NCI-H345 (cell line): ENCODE measurements at places on chromosomes 5 and 9.

GRCh38 chr5:39730006-39730405 is 305.2 kb upstream of the DAB2 start:
- DNase-seq, result no peak

GRCh38 chr9:3521966-3522365 is 3.8 kb downstream of the RFX3 start:
- no peak for DNase-seq

GRCh38 chr9:21311889-21312288 is 6.8 kb upstream of the IFNA5 start:
- no peak for DNase-seq

DNA sequence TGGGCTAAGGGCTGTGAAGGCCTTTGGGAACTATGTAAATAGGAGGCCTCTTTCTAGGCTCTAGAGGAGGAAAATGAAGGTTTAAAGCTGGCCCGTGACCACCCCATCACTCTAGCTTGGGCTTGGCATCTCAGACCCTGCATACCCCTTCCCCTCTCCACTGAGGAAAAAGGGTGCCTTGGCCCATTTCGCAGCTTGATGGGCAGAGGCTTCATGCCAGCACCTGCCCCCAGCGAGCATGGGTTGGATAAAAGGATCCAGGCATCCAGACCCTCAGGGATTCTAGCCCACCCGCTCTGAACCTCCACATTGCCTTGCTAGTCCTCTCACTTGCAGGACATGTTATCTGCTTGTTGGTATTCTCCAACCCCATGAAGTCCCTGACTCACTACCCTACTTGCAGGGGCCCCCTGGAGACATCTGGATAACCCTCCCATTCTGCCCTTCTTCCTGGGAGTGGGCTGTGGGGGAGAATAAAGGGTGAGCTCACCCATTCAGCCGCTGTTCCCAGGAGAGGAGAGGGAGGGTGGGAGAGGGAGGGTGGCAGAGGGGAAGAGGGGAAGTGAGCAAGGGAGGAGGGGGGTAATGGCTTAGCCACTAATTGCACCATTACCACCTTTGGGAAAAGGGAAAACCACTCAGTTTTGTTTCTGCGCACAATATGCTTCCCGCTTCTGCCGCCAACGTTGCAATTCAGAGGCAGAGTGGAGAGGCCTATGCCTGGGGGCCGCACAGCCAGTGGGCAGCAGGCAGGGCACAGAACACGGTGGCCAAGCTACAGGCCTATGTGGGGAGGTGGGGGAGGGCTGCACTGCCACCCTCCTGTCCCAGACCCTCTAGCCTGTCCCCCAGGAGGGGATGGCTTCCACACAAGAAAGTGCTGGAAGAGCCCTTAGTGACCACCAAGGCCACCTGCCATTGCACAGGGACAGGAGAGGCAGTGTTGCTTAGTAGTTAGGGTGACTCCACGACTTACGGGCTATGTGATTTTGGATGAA is 2.1 kb upstream of the CAMK2A start:
- DNase-seq, result no peak

DNA sequence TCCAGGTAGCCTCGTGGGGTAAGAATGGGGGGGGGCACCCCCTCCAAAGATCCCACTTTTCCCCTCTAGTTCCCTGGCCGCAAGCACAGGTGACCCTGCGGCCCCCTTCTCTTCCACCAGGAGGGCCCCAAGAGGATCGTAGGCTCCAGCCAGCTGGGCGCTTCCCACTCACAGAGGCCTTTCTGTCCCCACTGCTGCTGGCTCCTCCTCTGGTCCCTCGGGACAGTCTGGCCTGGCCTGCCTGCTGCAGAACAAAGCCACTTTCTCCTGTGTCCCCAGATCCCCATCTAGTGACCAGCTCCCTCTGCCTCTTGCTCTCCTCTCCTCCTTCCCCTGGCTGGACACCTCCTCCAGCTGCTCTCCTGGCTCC is 534 bp upstream of the SAPCD2 start:
- DNase-seq, result peak; percentile 62

- DNase-seq, result no peak
These were observed 189.1 kb downstream of the WDR70 start for GRCh38 chr5:37568018-37568753.

GRCh38 chr5:11110128-11110527 is 349.1 kb upstream of the DAP start:
- DNase-seq, result no peak

GRCh38 chr5:120098902-120099535 is 365.1 kb upstream of the PRR16 start:
- no peak for DNase-seq

- DNase-seq, result no peak
These were observed 37.5 kb downstream of the RBM27 start for GRCh38 chr5:146240951-146241350.

DNA sequence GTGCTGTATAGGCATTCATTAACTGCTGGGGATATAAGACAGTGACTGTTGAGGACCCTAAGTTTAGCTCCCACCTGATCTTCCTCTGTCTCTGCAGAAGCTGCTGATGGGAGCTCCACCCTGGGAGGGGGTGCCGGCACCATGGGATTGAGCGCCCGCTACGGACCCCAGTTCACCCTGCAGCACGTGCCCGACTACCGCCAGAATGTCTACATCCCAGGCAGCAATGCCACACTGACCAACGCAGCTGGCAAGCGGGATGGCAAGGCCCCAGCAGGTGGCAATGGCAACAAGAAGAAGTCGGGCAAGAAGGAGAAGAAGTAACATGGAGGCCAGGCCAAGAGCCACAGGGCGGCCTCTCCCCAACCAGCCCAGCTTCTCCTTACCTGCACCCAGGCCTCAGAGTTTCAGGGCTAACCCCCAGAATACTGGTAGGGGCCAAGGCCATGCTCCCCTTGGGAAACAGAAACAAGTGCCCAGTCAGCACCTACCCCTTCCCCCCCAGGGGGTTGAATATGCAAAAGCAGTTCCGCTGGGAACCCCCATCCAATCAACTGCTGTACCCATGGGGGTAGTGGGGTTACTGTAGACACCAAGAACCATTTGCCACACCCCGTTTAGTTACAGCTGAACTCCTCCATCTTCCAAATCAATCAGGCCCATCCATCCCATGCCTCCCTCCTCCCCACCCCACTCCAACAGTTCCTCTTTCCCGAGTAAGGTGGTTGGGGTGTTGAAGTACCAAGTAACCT is 22.1 kb downstream of the PCDHGC5 start:
- DNase-seq, result no peak

- DNase-seq, result peak; percentile 26
These were observed 8.6 kb downstream of the SCGB3A2 start for GRCh38 chr5:147887026-147887627.

- no peak for DNase-seq
These were observed 278.5 kb downstream of the ISL1 start for GRCh38 chr5:51661646-51662265.

DNA sequence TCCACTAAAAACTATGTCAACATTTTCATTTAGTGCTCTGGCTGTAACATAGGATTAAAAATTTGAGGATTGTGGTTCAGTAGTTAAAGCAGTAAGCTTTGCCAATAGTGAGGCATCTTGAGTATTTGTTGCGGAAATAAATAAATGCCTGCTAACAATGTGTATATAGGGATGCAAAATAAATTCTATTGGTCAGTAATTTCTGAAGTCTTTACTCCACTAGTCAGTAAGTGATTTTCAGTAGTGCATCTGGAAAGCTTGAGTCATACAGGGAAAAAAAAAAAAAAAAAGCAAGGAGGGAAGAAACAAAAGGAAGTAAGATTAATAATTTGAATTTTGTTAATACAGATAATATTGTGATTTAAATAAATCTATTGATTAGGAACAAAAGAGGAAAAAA is 21.0 kb downstream of the NIPBL start:
- DNase-seq, result no peak

GRCh38 chr5:133730866-133731265 is 118.5 kb upstream of the FSTL4 start:
- no peak for DNase-seq

DNA sequence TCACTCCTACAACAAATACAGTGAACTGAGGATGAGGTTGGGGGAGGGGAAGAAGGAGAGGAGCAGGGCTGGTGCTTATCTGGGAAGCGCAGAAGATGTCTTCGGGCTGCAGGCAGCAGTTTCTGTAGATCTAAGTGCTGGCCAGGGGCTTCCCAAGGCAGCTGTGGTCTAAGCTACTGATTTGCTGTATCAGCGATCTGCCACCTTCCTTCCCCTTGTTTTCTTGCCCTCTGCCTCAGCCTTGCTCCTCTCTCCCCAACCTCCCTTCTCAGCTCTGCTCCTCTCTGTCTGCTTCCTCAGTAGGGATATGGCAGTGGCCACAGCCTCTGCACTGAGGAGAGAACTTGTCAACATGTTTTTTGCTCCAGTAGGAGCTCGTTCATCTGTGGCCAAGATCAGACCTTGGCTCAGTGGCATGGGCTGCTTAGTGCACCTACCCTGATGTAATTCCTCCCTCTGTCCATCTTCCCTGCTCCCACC is 42.8 kb upstream of the IL6ST start:
- DNase-seq, result no peak

DNA sequence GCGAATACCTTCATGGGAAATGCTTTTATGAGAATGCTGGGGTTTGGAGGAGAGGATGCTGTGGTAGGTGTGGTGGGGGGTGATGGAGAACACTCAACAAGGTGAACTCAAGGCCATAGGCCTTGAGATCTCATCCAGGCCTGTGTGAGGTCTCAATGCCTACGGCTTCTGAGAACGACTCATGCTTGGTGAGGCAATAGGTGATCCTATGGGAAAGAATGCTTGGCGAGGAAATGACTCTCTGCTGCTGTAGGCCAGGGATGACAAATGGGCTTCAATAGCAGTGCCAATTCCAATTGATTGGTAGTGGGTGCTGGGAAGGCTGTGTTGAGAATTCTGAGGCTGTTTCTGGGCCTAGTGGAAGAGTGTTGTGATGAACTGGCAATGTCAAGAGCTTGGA is 280.2 kb upstream of the CLINT1 start:
- DNase-seq, result no peak

DNA sequence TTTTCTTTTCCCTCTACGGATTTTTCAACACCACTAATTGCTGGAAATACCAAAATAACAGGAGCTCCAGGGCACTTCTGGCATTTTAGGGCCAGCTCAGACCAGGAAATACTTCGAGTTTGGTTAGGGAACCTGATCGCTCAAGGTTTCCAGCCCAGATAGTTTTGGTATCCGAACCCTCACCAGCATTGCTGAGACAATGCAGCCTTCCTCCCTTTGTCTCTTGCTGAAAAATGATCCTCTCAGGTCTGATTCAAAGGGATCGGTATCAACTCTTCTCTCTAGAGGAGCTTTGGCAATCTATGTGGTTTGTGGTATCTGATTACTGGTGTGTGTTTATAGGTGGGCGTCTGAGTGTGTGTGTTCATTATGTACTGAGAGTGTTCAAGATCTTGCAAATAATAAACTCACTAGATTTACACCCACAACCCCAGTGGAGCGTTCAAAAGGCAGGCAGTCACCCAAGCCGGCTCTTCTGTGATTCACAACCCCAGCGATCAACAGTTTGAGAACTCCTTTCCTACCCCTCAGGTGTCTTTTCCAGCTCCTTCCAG is 122.8 kb upstream of the EGFLAM start:
- DNase-seq, result no peak

- no peak for DNase-seq
These were observed 34.2 kb downstream of the PRKACG start for GRCh38 chr9:68979538-68980314.

- no peak for DNase-seq
These were observed 13.6 kb downstream of the NIPAL4 start for GRCh38 chr5:157473383-157474320.

DNA sequence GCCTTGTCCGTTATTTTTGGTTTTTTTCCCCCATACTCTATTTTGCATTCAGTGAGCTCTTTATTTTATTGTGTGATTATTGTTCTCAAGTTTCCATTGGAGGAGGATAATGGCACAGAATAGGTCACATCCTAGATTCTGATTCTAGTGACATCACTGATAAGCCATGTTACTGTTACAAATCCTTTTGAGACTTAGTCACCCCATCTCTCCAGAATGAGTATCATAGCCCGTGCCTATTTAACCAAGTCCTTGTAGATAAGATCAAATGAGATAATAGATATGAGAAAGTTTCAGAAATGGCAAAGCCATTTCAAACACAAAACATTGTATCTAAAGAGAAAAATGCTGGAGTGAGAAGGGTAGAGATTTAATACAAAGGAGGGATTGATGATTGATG is 242.6 kb downstream of the RAB3C start:
- DNase-seq, result no peak

- peak; percentile 88 for DNase-seq
These were observed 53.5 kb upstream of the TJP2 start for GRCh38 chr9:69120380-69121154.

DNA sequence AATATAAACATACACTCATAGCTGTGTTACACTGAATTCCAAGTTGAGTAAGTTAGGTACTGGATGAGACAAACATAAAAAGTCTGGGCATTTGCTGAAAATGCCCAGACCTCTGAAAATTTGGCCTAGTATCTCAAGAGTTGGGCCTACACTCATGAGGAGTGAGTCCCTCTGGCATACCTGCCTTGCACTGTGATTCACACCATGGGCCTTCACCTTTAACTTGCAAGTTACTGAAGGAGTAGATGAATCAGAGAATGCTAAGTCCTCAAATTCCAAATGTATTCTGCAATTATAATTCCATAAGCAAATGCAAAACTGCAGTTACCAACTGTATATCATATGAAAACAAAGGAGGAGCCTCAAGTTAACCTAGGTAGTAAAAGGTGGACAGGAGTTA is 32.3 kb upstream of the C9orf40 start:
- no peak for DNase-seq

DNA sequence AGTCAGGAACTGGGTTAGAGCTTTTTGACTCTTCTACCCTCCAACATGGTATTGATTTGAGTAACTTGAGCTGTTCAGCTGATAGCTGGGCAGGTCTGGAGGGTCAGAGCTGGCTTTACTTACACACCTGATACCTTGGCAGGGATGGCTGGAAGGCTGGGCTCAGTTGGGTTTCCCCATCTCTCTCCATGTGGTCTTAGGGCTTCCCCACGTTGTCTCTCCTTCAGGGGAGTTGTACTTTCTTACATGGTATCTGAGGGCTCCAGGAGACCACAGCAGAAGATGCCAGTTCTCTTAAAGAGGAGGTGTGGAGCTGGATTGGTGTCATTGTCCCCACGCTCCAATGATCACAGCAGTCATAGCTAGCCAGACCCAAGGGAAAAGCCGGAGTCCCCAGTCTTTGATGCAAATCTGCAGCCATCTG is 25.6 kb downstream of the ISOC1 start:
- DNase-seq, result no peak

DNA sequence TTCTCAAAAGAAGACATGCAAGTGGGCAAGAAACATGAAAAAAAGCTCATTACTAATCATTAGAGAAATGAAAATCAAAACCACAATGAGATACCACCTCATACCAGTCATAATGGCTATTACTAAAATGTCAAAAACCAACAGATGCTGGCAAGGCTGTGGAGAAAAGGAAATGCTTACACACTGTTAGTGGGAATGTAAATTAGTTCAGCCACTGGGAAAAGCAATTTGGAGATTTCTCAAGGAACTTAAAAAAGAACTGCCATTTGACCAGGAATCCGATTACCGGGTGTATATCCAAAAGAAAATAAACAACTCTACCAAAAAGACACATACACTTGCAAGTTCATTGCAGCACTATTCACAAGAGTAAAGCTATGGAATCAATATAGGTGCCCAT is 595.4 kb upstream of the RIOK2 start:
- DNase-seq, result no peak
